ENCODE measurements at places on chromosomes 11 and 22.

GRCh38 chr22:40928657-40929056 is 22.5 kb upstream of the RBX1 start:
- DNase-seq: no peak

- no peak for DNase-seq
These were observed 315.0 kb downstream of the JRKL start for GRCh38 chr11:96704847-96705246.

DNA sequence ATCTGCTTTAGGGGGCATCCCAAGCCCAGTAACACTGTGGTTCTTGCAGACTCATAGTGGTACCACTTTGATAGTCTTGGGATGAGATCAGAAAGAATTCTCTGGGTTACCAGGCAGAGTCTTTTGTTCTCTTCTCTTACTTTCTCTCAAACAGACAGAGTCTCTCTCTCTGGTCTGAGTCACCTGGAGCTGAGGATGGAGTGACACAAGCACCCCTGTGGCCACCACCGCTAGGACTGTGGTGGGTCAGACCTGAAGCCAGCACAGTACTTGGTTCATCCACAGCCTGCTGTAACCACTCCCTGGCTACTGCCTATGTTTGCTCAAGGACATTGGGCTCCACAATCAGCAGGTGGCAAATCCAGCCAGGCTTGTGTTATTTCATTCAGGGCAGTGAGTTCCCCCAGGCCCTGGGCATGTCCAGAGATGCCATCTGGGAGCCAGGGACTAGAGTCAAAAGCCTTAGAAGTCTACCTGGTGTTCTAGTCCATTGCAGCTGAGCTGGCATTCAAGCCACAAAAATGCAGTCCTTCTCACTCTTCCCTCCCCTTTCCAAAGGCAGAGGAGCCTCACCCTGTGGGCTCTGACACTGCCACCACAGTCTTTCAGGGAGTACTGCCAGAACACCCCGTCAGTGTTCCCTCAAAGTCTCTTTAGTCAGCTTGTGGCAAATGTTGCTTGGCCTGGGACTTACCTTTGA is 29.9 kb downstream of the ENDOD1 start:
- no peak for DNase-seq

GRCh38 chr22:40251106-40251505 is 73.4 kb downstream of the TNRC6B start:
- DNase-seq: no peak

- no peak for DNase-seq
These were observed 333.9 kb downstream of the CADM1 start for GRCh38 chr11:115170133-115170815.

DNA sequence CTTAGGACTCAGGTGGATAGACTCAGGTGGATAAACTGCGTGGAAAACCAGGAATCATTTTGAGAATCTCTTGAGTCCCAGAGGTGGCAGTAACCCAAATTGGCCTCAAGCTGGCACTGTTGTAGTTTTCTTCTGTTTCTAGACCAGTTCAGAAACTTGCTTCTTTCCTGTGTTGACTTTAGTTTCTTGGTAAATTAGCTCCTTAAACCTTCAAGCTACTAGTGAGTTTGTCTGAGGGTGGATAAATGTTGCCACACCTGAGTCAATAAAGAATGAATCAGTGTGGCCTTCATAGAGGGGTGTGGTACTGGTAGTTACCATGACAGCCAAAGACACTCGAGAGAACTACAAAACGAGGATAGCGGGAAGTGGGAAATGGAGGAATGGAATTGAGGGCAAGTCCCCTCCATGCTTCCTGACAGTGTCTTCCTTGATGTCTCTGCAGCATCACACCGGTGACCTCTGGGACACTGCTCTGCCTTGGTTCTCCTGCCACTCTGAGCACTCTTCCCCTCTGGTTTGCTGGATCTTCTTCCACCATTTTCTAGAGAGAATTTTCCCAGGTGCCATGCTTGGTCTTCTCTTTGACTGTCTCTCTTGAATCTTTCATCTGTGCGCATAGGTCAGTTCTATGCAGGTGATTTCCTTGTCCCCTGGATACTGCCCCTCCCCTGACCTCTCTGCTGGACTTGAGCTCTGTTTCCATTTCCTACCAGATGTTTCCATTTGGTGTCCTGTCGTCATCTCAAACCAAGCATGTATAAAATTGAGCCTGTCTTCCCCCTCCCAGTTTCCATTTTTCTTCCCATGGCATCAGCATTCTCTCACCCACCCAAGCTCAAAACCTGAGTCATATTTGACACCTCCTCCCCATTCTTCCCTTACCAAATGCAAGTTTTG is 7.2 kb downstream of the POLD4 start:
- no peak for DNase-seq

- peak; percentile 48 for DNase-seq
These were observed at the start of gene DENND5A for GRCh38 chr11:9265211-9266131. Gene DENND5A (minus strand): TSS chr11:9265350. CDS start chr11:9265069, 281 bp downstream.

GRCh38 chr11:74838188-74838587 is 89.5 kb downstream of the RNF169 start:
- no peak for DNase-seq

DNA sequence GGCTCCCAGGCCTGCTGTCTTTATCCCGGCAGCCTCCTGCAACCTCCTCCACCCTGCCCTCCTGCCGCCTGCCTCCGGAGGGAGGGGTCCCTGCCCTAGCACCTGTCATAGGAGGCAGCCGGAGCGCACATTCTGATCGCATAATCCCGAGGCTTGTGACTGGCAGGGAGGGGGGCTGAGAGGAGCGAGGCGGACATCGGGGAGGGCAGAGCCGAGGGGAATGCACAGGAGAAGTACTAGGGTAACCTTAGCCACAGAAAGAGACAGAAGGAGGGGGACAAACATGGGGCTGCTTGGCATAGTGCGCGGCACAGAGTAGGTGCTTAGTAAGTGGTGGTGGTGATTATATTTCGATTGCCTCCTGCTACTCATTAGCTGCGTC is 9.2 kb upstream of the ALX4 start:
- no peak for DNase-seq

- no peak for DNase-seq
These were observed 30.4 kb upstream of the CD5 start for GRCh38 chr11:61071913-61072312.

- no peak for DNase-seq
These were observed 20.1 kb downstream of the OVOL1 start for GRCh38 chr11:65806979-65807378.

DNA sequence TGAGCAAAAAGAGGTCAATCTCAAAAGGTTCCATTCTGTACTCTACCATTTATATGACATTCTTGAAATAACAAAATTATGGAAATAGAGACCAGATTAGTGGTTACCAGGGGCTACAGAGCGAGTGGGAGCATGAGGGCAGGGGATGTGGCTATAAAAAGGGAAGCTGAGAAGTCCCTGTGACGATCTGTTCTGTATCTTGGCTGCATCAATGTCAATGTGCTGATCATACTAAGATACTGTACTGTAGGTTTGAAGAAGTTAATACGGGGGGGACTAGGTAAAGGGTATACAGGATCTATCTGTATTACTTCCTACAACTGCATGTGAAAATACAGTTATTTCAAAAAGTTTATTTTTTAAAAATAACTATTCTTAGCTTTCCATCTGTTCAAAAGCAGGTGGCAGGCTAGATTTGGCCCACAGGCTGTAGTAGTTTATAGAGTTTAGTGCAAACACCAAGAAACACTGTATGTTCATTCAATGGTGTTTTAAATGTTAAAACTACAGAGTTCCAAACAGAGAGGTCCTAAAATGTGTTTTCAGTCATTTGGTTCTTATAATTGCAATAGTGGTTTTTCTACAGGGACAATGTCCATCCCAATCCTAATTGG is 78.2 kb downstream of the SMCO4 start:
- DNase-seq: no peak

- no peak for DNase-seq
These were observed 97.2 kb downstream of the PIWIL4 start for GRCh38 chr11:94664346-94664745.

DNA sequence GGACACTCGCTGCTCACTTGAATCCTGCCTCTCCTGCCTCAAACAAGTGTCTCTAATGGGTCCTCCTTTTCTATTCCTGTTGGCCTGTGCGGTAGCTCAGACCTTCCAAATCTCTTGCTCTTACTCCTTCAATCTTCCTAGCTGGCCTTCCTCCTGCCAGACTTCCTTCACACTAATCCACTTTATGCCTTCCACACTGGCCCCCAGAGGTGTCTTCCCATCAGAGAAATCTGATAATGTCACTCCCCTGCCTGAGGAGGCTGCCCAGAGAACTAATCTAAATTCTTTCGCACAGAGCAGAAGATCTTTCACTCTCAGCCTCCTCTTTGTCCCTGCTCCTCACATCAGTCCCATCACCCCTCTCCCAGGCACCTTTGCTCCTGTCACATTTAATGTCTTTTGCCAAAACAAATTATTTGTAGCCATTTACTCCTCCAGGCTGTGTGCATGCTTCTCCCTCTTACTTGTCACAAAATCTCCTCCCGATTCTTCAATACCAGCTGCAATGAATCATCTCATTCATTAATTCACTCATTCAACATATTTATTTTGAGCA is 175.7 kb downstream of the MAML2 start:
- no peak for DNase-seq

- no peak for DNase-seq
These were observed 12.5 kb upstream of the TCF20 start for GRCh38 chr22:42282943-42283277.

DNA sequence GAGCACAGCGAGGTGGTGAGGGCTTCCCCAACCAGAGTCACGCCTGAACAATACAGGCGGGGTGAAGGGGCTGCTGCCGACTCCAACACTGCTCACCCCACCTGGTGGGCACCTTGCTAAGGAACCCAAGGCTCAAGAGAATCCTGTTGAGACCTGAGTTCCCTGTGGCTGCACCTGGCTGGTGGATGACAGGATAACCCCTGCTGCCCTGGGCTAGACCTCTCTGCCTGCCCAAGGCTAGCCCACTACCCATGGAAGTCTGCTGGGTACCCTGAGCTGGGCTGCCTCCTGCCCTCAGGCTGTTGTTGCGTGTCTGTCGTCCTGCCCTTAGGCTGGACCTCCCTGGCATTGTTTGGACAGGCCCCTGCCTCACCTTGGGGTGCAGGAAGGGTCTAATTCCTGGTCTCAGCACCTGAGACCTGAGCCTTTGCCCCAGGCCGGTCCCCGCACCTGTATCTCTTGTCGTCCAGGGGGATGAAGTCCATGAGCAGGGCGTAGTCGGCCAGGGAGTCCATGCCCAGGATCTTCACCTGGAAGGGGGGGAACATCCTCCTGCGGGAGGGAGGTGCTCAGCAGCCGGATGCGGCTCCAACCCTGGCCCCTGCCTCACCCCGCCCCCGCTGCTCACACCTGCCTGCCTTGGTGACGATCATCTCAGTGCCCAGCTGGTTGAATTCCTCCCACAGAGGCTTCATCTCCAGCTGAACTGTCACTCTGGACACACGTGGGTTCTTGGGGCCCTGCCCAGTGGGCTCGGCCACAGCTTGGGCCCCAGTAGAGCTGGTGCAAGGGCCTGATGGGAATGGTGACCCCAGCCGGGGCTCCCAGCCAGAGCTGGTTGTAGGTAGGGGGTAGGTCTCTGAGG is 4.9 kb upstream of the NUDT8 start:
- DNase-seq: no peak

DNA sequence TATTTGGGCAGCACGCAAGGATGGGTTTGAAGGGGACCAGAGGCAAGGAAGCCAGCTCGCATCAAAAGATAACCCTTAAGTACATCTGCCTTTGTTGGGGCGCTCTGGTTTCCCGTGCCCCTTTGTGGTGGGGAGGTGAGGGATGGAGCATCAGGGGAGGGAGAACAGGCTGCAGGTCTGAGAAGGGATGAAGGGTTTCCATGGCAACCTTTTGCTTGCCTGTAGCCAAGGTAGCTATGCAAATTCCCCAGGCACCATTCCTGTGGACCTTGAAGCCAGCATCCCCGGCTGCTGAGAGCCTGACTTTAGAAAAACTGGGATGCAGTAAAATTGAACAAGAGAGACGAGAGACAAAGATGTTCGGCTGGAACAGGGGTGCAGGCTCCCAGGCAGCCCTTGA is 75.7 kb downstream of the SEZ6L start:
- no peak for DNase-seq

DNA sequence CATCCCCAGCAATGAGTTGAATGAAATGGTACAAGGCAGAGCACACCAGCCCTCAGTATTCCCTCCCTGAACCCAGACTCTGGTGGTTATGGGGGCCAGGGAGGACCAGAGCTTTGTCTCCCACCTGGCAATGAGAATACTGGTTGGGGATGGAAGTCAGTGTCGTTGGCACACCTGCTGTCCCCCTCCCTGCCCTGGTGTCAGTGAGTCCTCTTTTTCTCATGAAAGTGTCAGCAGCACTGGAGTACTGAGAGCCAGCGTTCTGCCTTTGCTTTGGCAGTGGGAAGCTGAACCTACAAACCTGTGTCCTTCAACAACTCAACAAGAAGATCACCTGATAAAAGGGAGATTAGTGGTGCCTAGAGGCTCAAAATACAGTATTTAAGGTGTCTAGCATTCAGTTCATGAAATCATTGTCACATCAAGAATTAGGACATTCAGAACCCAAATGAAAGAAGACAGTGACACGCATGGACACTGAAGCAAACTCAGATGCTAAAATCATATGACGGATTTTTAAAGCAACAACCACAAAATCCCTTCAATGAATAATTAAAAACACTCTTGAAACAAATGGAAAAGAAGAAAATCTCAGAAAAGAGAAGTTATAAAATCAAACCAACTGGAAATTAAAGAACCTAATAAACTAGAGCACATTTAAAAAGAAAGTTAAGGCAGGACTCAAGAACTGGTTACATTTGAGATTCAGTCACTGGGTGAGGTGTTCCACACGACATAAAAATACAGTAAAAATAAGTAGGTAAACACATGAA is 77.5 kb upstream of the VPREB1 start:
- DNase-seq: no peak

DNA sequence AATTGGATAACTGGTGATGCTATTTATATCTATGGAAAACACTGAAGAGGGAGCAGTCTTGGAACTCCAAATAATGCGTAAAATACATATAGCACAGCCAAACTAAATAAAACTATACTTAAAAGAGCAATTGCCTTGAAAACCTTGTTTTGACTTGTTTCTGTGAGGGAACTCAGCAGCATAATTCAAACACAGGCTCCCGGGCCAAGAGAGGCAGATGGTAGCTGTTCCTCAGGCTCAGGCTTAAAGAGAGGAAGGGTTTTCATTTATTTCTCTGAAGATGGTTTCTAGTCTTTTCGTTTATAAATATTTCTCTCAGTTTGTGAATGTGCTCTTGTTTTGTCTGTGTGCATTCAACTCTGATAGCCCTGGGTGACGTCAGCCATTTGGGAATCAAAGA is 82.4 kb downstream of the FANCF start:
- no peak for DNase-seq

GRCh38 chr11:108558222-108558621 is 35.3 kb downstream of the EXPH5 start:
- no peak for DNase-seq

DNA sequence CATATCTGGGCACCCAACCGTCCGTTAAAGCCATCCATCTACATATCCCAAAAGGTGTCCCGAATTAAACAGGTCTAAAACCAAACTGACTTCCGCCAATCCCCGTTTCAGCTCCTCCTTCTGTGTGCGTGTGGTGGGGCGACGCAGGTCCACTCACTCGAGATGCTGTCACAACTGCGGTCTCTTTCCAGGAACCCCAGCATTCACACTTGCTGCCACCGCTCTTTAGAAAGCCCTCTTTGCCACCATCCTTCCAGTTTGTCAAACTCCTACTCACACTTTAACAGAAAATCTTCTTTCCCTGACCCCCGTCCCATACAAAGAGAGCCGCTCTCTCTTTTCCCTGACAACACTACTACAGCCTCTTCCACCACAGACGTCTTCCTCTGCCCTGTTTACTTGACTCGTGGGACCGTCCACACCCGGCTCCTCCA is 467 bp downstream of the ESS2 start:
- DNase-seq: peak; percentile 13

Measured in activated CD4-positive, alpha-beta T cell treated with anti-CD3 and anti-CD28 coated beads, Interleukin-2, amount 50 U/mL, for 1 hour (primary cell).